ENCODE measurements at places on chromosomes 5 and 9.

GRCh38 chr9:91896513-91897121 lies 53.4 kb downstream of the ROR2 start:
- no peak for DNase-seq

- no peak for DNase-seq
These were observed 2.6 kb downstream of the FOXI1 start for GRCh38 chr5:170108266-170108785.

DNA sequence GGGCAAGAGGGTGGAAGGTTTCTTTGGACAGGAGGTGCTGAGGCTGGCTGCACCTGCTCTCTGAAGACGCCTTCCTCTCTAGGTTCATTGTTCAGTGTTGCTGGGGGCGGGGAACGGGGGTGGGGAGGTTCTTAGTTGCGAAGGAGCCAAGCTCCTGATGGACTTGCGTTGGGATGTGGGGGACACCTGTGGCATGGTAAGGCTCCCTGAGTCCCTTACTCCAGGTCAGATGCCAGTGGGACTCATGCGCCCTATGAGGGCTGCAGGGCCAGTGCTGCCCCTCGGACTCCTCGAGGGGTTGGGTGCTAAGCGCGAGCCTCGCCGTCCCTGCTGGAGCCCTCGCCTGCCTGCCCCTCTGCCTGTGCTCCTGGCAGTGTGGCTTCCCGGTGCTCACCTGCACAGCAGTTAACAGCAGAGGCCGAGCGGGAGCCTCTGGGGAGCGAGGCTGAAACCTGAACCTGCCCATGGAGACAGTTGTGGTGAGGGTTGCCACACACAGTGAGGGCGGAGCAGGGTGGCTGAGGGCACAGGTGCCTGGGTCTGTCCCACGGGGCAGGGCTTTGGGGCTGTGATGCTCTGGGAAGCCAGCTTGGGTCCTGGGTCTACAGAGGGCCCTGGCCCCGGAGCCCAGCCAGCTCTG lies 5.5 kb downstream of the RNU6ATAC start:
- no peak for DNase-seq

DNA sequence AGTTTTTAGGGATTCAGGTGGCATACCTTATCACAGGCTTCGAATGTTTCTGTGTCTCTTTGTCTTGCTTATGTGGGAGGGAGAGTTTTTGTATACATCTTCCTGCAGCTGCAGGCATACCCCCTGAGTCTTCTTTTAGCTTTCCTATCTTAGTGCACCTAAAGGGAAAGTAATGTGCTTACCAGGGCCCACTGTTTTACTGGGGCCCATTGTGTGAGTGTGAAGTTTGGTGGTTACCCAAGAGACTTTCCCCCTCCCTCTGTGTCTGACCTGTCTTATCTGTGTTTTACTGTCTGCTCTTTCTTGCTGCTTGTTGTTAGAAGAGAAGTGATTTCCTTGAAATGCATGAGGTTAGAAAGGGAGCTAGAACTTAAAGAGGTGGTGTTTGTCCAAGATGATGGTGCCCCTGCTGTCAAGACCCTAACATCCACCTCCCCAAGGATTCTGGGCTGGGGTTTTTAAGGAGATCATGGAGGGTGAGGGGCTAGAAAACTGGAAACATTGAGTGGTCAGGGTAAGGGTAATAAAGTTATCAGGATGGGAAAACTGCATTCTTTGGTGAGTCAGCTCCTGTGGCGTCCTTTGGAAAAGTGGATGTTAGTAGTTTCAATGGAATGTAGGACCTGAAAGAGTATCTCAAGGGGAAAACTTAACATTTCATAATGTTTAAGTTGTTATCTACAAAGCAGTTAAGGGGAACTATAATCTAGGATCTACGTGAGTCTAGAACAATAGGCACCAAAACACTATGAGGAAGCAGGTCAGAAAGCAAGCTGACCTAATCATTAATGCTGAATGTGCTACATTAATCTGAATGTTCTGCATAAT lies 583.5 kb upstream of the TUSC1 start:
- no peak for DNase-seq

DNA sequence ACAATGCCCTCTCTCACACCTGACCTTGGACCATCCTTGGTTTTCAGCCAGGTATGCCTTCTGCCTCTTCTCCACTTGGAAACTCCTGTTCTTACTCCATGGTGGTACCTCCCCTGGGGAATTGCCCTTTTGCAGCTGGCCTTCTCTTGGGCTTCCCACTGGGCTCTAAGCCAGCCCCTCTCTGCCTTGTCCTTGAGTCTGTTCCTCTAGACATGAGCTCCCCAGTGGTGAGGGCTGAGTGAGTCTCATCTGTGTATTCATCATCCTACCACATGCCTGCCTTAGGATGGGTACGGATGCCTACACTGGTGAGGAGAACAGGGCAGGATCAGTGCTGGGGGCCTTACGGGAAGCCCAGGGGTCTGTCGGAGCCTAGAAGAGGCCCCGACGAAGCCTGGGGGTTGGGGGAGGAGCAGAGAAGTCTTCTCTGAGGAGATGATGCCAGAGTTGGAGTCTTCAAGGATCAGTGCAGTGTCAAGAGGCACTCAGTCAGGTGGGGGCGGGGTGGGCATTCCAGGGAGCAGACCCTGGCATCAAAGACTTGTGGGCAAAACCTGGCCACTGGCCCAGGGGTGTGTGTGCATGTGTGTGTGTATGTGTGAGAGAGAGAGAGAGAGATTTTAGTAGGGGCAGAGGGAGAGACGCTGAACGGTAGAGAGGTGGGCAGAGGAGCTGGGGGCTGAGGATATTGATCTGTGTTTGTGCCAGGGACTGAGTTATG lies 5.2 kb upstream of the CRB2 start:
- no peak for DNase-seq
